Small intestine (tissue), 16 donors: ENCODE measurements at places on chromosomes 5 and 9.
A peak's percentile ranks its signal among the peaks of the same experiment; 100 is the strongest.

GRCh38 chr5:169717288-169717687 is 80.2 kb downstream of the DOCK2 start:
- no peak for DNase-seq

GRCh38 chr5:120293796-120294195 is 170.3 kb upstream of the PRR16 start:
- DNase-seq: no peak

- peak; percentile 78 for DNase-seq
These were observed 92.7 kb downstream of the DAB2IP start for GRCh38 chr9:121744002-121744686.

DNA sequence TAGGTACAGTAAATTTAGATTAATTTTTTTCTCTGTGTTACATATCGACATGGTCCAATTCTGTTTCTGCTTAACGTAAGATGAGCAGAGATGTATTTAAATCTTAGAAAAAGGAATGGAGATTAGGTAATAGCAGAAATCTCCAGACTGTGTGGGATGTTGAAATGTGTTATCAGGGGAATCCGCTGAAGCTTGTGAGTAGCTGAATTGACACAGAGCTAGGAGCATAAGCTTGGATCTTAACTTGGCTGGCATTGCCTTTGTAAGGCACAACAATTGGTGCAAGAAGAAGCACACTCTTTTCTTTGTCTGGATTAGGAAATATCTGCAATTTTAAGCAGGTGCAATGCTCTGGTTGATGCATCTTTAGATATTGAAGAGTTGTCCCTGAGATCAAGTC is 53.1 kb downstream of the PLPPR1 start:
- DNase-seq: no peak

DNA sequence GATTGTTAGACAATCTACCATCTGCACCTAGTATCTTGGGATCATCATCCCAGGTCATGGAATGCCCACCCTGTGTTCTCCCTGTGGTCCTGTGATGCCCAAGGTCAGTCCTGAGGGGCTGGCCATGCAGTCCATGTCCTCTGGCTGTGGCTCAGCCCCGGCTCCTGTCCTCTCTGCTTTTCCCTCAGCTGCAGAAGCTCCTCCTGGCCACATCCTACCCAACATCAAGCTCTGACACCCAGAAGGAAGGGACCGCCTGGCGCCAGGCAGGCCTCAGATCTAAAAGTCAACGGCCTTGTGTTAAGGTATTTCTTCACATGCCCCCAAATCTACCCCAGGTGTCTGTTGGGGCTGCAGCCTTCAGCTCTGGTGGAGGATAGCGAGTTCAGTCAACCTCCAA is 100.5 kb downstream of the PPARGC1B start:
- DNase-seq: no peak
